ENCODE measurements at places on chromosomes 16 and 17.

GRCh38 chr17:31595666-31596381 lies 204.3 kb downstream of the RAB11FIP4 start:
- DNase-seq, result peak; percentile 15

GRCh38 chr17:56148333-56148732 lies 4.9 kb upstream of the ANKFN1 start:
- no peak for DNase-seq

- DNase-seq, result peak; percentile 88
Observed at GRCh38 chr16:84854759-84855158, 35.0 kb downstream of the CRISPLD2 start.

GRCh38 chr17:44191941-44192496 lies 5.2 kb downstream of the TMUB2 start:
- DNase-seq, result no peak

DNA sequence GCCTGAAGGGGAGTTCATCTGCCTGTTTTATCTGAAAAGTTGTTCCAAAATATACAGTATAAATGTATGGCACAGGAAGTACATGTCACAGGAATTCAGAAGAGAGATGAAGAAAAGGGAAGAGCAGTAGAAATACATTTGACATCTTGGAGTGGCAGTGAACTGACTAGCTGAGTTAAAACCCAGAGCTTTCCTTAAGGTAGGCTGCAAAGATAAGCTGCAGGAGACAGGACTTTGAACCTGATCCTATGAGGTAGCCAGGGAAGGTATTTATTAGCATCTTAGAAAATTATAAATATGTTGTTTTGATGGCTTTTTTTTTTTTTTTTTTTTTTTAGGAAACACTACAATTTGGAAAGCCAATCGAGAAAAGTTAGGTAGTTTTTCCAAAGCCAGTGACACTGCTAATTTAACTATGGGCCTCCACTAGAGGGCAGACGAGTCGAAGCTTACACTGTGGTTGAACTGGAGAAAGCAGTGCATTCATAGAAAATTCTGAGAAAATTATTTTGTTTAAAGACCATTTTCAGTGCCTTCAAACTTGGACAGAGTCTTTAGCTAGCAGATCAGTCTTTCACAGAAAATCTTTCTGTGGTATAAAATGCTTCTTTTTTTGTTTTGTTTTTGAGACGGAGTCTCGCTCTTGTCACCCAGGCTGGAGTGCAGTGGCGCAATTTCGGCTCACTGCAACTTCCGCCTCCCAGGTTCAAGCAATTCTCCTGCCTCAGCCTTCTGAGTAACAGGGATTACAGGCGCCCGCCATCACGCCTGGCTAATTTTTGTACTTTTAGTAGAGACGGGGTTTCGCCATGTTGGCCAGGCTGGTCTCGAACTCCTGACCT lies 122.3 kb downstream of the SSH2 start:
- DNase-seq, result peak; percentile 73

GRCh38 chr17:39808409-39808997 lies 55.6 kb downstream of the IKZF3 start:
- DNase-seq, result no peak

- peak; percentile 43 for DNase-seq
Observed at GRCh38 chr17:47708864-47709541, 15.0 kb downstream of the TBKBP1 start.

- no peak for DNase-seq
Observed at GRCh38 chr17:65898651-65899050, 293.3 kb downstream of the CEP112 start.

DNA sequence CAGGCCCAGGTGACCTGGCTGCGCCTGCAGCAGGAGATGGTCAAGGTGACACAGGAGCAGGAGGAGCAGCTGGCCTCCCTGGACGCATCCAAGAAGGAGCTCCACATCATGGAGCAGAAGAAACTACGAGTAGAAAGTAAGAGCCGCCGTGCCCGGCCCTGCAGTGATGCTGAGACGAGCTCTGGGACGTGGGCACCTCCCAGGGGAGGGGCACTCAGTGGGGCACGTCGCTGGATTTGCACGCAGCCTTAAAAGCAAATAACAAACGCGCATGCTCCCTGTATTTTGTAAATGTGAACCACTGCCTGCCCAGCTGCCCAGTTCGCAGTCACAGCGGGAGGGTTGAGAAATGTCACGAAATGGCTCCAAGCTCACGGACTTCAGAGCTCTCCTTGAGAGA lies 15.3 kb upstream of the GAA start:
- no peak for DNase-seq

- DNase-seq, result no peak
Observed at GRCh38 chr17:80938556-80938955, 53.1 kb upstream of the CHMP6 start.

DNA sequence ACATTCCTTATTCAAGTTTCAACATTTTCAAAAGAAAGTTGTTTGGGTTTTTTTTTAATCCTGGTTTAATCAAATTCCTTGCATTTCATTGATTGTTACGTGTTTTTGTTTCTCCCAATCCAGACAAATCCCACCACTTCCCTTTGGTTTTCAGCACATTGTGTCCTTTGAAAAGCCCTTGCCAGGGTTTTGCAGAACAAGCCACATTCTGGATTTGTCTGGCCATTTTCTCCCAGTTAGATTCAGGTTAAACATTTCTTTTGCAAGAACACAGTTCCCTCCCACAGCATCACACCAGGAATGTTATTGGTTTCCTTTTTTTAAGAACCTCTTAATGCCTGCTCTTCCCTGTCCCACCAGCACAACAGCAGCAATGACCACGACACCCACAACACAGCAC lies 278.0 kb upstream of the SALL1 start:
- DNase-seq, result peak; percentile 31

DNA sequence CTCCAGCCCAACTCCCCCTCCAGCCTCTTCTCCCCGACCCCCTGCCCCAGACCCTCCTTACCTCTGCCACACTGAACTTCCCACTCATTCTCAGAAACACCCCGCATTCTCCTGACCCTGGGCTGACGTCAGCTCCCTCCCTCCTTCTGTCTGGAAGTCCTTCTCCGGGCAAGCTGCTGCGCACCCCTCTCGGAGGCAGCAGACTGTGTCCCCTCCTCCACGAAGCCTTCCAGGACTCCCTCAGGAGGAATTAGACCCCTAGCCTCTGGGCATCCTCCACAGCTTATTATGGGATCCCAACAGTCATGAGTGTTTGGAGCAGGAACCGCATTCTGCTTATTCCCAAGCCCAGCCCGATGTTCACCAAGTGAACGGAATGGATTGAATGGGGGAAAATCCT lies 3.4 kb upstream of the RPL38 start:
- no peak for DNase-seq

DNA sequence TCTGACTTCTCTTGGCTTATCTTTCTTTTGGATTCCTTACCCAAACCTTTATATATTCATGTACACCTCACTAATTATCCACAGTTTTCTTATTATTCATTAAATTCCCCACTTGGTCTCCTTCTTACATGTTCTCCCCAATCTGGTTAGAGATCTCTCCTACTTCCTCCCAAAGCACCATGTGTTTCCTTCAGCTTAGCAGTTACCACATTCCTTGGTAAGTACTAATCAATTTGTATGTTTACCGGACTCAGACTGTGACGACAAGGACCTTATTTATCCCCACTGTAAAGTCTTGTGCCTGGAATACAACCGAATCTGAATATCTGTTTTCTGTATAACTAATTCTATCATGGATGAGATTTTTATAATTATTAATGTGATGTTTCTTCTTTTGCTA lies 389.5 kb downstream of the KCNJ2 start:
- DNase-seq, result no peak

- no peak for DNase-seq
Observed at GRCh38 chr16:75745242-75745641, 19.0 kb upstream of the CPHXL start.

DNA sequence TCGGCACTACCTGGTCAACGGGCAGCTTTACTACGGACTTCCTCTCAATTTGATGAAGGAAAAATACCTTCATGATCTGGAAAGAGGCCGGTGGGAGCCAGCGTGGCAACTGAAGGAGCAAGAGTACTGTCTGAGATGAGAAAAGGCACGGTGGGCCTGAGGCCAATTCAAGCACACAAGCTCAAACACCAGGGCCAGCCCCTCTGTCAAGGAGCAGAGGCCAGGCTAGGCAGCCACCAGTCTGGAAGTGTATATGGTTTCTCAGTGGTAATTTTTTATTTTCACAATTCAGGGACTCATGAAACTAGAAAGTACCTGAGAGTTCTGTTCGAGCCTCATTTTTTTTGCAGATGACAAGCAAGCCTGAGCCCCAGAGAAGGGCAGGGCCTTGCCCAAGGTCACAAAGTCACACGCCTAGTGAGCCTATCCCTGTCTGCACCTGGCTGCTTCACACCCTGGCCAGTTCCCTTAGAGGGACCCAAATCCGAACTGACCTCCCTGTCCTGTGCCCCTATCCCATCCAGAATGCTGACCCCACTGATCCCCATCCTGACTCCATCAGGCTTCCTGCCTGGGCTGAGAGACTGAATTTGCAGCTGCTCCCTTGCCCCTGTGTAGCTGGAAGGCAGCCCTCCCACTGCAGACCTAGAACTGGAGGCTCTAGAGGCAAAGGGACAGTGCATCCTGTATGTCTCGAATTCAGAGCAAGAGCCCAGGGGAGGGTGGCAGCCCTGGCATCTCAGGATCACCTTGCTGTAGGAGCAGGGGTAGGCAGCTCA lies 4.8 kb upstream of the TBX2 start:
- DNase-seq, result no peak

- no peak for DNase-seq
Observed at GRCh38 chr16:80887062-80887461, 82.7 kb upstream of the CDYL2 start.

DNA sequence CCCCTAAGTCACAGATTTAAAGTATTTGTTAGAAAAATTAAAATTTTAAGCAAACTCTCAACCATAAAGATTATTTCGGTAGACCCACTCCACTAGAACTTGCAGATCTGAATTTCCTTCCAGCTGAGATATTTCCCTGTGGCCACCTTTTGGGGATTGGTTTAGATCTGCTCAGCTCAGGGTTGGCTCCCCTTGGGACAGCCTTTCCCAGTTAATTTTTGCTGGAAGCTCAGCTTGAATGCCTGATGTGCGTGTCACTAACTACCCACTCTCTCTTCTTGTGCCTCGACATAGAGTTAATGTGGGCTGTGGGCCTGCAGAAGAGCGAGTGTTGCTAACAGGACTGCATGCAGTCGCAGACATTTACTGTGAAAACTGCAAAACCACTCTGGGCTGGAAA lies 57.6 kb downstream of the YPEL2 start:
- DNase-seq, result no peak

GRCh38 chr16:31105677-31106213 lies 2.4 kb upstream of the BCKDK start:
- DNase-seq, result peak; percentile 78

DNA sequence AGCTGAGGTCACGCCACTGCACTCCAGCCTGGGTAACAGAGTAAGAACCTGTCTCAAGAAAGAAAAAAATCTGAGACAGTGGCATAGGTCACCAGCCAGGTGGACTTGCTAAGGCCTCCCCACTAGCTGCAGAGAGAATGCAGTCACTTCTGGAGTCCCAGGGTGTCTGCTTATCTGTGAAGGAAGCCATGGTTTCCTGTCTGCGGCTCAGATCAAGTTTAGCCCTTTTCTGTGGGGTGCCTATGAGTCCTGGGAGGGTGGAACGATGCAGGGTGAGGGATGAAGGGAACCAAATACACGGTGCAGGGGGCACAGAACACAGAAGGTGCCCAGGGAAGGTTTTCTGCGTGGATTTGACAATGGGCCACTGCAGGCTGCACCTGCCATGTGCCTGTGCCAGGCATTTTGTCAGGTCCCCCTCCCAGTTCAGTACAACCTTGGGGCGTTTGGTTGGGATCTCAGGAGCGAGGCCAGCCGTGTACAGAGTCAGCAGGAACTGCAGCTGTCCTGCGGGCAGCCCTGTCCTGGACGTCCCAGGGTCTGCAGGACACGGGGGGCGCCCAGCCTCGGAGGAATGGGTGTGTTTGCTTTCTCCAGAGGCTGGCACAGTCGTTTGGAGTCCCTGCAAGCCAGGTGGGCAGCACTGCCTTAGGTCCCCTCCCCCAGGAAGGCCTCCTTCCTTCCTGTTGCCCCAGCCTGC lies 41.8 kb downstream of the RAB11FIP4 start:
- no peak for DNase-seq

GRCh38 chr17:1186923-1187771 lies 7.4 kb upstream of the ABR start:
- DNase-seq, result peak; percentile 80

GRCh38 chr17:927611-928461 lies 51.7 kb downstream of the NXN start:
- peak; percentile 95 for DNase-seq

DNA sequence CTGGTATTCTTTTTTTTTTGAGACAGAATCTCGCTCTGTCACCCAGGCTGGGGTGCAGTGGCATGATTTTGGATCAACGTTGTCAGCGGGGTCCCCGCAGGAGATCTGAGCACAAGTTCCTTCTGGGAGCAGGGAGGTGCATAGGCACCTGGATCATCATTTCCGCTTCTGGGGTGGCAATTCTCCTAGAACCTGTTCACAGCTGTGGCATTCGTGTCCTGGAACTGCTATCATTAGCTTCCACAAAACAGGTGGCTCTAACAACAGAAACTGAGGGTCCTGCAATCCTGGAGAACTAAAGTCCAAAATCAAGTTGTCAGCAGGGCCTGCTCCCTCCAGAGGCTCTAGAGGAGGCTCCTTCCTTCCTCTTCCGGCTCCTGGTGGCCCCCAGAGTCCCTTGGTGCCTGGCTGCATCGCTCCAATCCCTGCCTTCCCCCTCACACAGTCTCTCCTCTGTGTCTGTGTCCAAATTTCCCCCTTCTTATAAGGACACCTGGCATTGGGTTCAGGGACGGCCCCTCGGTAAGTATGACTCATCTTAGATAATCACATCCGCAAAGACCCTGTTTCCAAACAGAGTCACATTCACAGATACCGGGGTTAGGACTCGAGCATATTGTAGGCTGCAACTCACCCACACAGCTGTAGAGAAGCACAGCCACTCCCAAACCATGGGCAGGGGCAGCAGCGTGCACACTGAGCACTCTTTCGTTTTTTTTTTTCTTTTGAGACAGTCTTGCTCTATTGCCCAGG lies 43.5 kb upstream of the KLHDC4 start:
- DNase-seq, result no peak

DNA sequence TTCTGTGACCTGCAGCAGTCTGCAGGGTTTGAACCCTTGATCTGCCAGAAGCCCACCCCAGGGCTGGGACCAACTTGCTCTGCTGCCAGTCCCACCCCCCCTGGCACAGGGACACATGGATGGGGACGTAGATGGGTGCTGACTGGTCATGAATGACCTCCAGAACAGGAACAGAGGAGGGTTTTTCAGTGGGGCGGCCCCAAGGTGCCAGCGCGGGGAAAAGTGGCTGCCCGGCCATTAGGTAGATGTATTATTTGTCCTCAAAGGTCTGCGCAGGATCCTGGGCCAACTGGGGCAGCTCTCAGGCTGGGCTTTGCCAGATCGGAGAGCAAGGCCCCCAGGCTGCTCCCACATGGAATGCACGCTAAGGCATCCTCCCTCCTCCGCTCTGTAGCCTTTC lies 265.2 kb upstream of the TNRC6C start:
- DNase-seq, result no peak
